ENCODE measurements at places on chromosomes 12 and 14.

DNA sequence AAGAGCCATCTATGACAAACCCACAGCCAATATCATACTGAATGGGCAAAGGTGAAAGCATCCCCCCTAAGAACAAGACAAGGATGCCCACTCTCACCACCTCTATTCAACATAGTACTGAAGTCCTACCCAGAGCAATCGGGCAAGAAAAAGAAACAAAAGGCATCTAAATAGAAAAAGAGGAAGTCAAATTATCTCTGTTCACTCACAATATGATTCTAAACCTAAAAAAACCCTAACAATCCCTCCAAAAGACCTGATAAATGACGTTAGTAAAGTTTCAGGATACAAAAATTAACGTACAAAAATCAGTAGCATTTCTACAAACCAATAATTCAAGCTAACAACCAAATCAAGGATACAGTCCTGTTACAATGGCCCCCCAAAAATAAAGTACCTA lies 26.9 kb downstream of the MDM1 start:
- no peak for DNase-seq

DNA sequence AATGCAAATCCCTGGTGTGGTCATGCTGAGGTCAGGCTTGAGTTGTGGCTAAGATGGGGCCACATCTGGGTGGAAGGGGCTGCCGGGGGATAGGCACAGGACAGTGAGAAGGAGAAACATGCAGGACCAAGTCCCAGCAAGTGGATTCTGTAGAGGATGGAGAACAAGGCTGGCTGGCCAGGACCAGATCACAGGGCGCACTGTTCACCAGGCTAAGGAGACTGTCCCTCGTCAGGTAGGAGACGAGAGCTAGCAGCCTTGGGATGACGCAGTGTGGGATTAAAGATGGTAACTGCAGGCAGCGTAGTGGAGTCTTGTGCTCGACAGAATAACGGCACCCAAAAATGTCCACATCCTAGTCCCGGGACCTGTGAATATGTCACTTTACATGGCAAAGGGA lies 336.1 kb downstream of the BCL11B start:
- DNase-seq = no peak

- no peak for DNase-seq
Measured at GRCh38 chr14:22884738-22885523, 1.9 kb downstream of the REM2 start.

DNA sequence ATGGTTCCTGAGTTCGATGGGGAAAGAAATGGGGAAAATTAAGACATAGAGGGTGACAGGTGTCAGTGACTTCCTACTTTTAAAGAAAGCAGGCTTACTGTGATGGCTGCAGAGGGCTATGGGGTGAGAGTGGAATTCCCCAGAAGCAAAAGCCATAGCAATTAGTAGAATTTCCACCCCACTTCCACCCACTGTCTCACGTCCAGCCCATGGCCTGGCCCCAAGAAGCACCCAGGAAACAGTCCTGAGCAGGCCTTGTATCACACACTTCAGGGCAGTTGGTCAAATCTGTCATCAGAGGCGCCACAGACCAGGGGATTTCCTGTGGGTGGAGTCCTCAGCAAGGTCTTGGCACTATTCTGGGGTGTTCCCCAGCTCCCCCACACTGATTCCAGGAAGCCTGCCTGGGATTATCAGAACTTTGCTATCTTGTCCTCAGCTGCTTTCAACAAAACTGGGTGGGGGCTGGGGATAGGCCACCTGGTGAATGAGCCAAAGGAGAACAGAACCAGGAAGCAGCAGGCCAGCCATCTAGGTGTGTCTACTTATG lies 120.1 kb upstream of the CCND2 start:
- DNase-seq = peak; percentile 84

DNA sequence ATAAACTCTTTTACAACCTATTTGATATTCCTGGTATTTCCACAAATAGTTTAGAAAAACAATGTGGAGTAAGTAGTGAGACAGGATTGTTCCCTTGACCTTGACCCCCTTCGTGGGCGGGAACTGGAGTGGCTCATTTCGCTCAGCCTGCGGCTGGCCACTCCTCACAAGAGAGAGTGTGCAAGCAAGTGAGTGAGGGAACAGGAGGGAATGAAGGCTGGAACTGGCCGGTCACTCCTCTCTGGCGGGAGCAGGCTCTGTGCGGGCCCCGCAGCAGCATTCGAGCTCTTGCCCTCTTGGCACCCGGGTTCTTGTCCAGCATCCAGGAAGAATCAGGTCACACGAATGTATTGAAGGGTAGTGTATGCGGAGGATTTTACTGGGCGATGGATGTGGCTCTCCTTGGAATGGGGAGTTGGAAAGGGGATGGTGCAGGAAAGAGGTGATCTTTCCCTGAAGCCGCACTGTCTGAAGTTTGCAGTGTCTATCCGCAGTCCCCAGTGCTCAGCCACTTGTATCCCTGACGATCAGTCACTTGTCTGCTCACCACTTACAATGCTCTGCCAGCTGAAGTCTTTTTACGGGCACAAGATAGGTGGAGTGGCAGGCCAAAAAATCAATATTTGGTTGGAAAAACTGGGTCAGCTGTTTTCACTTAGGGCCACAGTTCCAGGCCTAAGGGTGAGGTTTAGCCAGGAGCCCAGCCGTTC lies 28.0 kb upstream of the TXNRD1 start:
- no peak for DNase-seq

GRCh38 chr12:86723326-86723725 lies 467.1 kb upstream of the MGAT4C start:
- DNase-seq = no peak

- no peak for DNase-seq
Measured at GRCh38 chr14:69612014-69612782, 802 bp downstream of the SUSD6 start.
